Stimulated activated CD4-positive, alpha-beta T cell treated with anti-CD3 and anti-CD28 coated beads, Interleukin-4, amount 100 ng/mL, for 48 hours (primary cell): ENCODE measurements at places on chromosomes 16 and 17.
A peak's percentile ranks its signal among the peaks of the same experiment; 100 is the strongest.

- DNase-seq: no peak
Observed at GRCh38 chr17:76543826-76544545, 4.1 kb downstream of the PRCD start.

DNA sequence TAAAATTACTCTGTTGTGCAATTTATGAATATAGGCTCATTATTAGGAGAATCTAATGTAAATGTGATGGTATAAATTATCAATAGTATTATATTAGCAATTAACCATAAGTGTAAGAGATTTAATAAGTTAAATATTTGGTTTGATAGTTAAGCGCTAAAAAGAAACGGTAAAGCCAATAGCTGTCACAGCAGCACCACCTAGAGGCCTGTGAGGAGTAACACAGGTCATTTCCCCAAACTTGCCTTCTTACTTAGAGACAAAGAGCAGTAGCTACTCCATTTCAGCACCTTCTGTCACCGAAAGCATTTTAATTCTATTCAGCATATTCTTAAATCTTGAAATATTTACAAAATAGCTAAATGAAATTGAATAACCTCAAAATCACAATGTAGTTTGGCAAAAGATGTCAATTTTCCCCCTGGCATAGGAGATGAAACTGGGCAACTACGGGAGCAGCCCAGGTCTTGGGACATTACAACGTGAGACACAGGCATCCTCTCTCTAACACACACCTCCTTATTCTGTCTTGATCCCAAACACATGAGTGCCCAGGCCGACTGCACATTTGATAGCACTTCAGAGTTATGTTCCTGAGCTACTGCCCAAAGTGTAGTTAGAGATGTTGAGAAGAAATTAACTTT is 14.3 kb upstream of the DYNLRB2 start:
- peak; percentile 28 for DNase-seq

- peak; percentile 79 for DNase-seq
Observed at GRCh38 chr16:4624827-4625559, 367 bp downstream of the MGRN1 start.

- no peak for DNase-seq
Observed at GRCh38 chr16:84975066-84975465, 36.3 kb downstream of the ZDHHC7 start.

DNA sequence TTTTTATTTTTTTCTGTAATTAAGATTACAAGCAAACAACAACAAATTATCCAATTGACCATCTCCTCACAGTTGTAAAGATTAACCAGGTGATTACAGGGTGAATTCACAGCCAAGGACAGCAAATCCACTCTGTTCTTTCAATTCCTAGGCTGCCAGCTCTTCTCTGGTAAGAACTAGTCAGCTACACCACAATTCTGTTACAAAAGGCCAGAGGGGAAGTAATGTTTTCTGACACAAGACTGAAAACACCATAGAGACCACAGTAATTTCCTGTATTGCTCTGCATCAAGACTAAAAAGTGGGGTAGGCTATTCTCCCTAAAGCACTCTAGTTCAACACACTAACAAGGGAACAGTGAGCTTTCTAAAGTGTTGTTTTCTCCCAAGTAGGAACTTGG is 10.6 kb downstream of the CA10 start:
- no peak for DNase-seq

GRCh38 chr17:70859829-70860228 is 690.5 kb downstream of the KCNJ2 start:
- DNase-seq: no peak

DNA sequence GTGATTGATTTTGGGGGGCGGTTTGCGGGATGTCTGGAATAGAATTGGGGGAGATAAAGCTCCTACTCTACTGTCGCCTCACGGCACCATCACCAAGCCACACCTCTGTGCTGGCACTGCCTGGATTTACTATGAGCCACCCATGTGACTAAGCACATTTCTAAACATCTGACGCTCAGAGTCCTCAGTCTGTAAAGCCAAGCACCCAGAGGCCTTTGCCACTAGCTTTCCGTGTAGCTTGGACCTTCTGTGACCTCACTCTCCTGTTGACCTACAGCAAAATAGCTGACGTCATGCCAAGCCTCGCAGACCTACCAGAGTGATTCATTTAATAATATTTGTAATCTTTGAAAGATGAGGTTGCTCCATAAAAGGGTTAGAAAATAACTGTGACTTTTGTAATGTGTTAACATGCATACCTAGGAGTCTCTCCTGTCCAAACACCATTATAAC is 38.5 kb upstream of the MYOCD start:
- DNase-seq: no peak

- no peak for DNase-seq
Observed at GRCh38 chr17:5000237-5000639, 2.5 kb downstream of the KIF1C start.

DNA sequence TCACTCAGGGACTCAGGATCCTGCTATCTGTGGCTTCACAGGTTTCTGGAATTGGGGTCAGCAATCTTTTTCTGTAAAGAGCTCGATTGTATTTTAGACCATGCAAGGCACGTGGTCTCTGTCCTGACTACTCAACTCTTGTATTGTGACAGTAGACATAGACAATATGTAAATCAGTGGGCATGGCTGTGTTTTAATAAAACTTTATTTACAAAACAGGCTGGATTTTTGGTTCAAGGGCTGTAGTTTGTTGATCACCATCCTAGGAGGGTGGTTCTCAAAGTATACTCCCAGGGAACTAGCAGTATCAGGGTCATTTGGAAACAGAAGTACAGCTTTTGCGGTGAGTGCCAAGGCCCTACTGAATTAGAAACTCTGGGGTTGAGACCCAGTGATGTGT is 108.2 kb upstream of the CRHR1 start:
- DNase-seq: no peak

DNA sequence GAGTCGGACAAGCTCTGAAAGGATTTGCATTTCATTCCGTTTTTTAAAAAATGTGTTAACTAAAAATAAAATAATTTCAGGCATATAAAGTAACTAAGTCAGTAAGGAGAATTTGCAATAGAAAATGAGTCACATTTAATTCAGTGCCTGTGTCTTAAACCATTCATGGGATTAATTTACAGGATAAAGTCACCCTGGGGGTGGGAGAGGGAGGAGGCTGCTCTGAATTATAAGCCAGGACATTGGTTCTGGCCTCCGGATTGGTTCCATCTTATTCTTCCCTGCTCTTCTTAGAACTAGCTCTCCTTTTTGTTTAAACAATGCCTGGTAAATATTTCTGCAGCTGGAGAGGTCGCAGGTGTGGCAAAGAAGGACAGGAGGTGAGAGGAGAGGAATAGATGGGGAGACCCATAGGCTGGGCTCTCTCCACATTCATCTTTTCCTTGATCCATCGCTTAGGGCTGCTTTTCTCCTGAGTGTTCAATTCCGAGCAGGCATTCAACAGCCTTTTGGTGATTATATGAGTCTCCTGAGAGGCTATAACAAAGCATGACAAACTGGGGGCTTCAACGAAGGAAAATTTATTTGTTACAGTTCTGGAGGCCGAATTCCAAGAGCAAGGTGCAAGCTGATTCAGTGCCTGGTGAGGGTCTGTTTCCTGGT is 319.2 kb downstream of the PHKB start:
- DNase-seq: no peak

- no peak for DNase-seq
Observed at GRCh38 chr17:30235386-30236296, at the start of gene SLC6A4. TSS of gene SLC6A4 (minus strand) at chr17:30235697. CDS start at chr17:30221958, 13,739 bp downstream.

DNA sequence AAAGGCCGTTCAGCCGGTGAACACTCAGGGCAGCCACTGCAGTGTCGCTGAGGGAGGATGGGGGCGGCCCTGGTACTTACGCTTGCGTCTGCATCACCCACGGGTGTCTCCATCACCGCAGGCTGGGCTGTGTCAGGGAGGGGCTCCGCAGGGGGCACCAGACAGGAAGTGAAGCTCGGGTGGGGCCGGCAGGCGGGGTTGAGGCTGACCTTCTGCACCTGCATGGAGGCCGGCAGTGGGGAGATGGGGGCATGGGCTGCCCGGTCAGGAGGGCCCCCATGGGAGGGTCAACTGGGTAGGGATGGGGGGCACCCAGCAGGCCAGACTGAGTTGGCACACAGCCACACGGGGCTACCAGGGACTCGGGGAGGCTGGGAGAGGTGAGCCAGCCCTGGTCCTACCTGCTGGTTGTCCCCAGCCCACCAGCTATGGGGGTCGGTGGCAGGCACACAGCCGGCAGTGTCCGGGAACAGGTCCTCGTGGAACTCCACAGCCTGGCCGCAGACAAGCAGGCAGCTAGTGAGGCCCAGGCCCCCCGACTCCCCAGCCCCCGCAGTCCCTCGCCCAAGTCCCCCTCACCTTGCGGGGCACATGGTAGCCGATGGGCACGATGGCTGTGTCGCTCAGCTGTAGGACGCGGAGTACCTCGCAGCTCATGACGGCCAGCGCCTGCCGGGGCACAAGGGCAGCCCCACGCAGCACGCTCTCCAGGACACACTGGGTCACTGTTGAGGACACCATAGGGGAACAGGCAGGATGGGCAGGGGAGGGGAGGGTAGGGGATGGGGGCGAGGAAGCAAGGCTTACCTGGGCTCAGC is 7.2 kb upstream of the VASN start:
- DNase-seq: no peak

DNA sequence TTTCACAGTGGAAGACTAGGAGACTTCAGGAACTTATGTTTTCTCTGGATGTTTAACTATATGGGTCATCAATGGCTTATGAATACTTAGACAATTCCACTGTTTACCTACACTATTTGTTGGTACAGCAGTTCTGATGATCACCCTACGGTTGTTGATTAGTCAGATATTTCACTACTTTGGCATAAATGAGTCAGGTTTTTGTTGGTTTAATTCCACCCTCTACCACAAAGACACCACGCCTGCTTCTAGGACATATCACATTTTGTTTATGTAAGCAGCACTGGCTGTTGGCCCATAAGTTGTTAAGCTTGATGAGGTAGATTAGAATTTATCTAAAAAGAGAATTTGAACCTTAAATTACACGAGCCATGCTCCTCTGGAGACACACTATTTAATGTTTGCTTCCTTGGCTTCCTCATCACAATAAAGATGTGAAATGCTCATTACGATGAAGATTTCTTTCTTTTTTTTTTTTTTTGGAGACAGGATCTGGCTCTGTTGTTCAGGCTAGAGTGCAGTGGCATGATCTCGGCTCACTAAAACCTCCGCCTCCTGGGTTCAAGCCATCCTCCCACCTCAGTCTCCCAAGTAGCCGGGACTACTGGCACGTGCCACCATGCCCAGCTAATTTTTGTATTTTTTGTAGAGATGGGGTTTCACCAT is 4.3 kb downstream of the GDE1 start:
- no peak for DNase-seq

GRCh38 chr16:89275284-89275584 is 57.7 kb downstream of the ZNF778 start:
- DNase-seq: no peak

DNA sequence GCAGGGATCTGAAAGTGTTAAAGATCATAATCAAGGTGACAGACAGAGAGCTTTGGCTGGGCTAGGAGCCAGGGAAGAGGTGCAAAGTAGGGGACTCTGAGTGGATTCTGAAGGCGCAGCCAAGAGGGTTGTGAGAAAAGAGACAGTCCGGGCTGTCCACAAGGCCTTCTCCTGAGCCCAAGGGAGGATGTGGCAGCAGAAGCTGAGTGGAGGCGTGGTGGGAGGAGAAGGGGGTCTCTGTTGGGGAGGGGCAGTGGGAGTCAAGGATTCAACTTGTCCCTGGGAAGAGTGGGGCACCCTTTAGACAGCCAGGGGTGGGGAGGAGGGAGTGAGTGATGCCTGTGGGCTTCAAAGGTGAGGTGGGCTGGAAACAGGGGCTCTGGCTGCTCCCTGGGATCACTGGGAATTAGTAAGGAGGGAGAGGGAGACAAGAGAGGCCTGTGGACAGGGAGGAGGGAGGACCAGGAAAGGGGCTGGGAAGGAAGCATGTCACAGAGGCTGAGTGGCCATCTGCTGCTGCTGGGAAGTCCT is 10.6 kb downstream of the CES1 start:
- DNase-seq: no peak

DNA sequence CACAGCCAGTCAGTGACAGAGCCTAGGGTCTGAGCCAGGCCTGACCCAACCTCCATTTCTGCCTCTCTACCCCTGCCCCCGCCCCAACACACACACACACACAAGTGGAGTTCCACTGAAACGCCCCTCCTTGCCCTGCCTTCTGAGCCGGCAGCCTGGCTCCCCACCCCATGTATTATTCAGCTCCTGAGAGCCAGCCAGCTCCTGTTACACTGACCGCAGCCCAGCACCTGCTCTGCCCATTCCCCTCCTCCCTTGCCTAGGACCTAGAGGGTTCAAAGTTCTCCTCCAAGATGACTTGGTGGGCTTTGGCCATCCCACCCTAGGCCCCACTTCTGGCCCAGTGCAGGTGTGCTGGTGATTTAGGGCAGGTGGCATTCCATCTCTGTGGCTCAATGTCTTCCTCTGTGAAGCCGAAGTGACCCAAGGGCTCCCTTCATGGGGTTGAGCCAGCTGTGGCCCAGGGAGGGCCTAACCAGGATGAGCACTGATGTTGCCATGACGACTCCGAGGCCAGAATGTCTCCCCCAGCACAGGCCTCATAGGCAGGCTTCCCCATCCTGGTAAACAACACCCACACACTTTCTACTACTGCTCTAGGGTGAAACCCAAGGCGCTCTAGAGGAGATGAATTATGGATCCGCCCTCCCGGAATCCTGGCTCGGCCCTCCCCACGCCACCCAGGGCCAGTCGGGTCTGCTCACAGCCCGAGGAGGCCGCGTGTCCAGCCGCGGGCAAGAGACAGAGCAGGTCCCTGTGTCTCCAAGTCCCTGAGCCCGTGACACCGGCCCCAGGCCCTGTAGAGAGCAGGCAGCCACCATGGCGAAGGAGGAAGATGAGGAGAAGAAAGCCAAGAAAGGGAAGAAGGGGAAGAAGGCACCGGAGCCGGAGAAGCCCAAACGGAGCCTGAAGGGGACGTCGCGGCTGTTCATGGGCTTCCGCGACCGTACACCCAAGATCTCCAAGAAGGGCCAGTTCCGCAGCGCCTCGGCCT is 9.7 kb downstream of the MYO15A start:
- no peak for DNase-seq

DNA sequence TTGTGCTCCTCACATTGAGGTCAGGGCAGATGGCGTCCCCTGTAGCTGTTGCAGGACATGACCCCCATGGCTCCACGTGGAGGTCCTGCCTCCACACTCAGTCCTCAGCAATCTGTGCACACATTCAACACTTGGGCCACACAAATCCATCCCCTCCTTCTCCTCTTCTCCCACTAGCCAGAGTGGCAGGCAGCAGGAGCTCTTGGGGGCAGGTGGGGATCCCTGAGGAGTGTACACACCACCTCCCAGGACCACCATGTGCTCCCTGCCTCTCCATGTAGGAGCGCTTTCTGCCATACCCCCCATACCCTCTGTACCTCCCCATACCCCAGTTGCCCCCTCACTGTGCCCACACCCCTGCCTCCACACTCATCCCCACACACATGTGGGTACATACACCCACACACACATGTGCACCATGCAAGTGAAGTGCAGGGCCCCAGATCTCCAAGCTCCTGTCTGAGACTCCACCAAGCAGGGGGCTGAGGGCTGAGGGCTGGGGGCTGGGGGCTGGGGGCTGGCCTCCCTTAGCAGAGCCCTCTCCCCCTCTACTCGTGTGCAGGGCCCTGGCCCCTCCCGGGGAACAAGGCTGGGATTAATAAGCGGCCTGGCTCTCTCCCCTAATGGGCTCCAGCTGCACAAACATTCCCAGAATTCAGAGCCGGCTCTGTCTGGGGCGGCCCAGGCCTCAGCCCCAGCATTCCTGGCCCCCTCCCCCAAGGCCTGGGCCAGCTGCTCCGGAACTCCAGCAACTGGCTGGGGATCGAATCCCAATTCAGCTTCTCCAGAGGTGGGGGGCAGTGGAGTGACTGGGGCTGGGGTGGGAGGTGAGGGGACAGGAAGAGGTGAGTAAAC is 48.2 kb upstream of the MEIOC start:
- no peak for DNase-seq
